ENCODE measurements at places on chromosomes 5 and 9.

DNA sequence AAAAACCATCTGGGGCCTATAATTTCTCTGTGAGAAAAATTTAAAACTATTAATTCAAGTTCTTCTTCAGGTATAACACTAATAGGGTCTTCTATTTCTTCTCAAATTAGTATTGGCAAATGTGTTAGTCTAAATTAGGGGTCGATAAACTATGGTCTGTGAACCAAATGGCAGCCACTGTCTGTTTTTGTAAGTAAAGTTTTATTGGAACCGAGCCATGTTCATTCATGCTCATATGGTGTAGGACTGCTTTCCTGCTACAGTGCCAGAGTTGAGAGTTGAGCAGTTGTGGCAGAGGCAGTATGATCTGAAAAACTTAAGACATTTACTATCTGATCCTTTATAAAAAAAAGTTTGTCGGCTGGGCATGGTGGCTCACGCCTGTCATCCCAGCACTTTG is 29.1 kb downstream of the SEC61B start:
- DNase-seq = no peak

DNA sequence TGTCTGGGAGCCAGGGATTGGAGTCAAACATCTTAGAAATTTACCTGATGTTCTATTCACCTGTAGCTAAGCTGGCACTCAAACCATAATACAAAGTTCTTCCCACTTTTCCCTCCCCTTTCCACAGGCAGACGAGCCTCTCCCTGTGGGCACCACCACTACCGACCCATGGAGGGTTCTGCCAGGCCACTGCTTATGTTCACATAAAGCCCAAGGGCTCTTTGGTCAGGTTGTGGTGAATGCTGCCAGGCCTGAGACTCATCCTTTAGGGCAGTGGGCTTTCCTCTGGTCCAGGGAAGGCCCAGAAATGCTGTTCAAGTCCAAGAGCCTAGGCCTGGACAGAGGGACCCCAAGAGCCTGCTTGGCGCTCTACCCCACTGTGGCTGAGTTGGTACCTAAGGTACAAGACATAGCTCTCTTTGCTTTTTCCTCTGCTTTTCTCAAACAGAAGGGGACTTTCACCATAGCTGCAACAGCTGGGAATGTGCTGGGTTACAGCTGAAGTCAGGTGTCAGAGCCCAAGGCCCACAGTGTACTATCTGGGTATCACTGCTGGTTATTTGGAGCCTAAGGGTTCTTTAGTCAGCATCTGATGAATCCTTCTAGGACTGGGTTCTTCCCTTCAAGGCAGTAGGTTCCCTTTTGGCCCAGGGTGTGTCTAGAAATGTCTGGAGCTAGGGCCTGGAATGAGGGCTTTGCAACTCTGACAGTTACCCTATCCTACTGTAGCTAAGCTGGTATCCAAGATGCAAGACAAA is 620.1 kb downstream of the TLE1 start:
- DNase-seq = no peak

DNA sequence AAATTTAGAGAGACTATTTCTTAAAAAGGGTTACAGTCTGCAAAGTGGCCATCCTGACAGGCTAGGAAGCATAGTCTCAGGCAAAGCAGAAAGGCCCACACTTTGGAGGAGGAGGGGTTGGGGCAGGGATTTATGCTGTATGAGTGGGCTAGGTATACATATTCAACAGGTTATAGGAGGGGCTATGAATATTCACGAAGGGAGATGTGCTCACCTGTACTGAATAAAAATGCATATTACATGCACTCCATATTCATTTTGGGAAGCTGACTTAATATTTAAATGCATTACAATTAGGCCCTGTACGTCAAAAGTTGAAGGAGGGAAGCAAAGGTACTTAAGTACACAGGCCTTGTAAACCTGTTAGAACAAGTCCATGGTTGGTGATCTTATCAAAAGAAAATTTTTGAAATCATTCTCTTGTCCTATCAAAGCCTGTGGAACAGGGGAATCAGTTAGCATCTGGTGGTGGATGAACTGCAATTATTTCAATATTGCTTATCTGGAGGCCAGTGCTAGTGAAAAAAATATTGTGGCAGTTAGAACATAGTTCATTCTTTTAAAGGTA is 1.6 kb downstream of the CENPP start:
- no peak for DNase-seq

DNA sequence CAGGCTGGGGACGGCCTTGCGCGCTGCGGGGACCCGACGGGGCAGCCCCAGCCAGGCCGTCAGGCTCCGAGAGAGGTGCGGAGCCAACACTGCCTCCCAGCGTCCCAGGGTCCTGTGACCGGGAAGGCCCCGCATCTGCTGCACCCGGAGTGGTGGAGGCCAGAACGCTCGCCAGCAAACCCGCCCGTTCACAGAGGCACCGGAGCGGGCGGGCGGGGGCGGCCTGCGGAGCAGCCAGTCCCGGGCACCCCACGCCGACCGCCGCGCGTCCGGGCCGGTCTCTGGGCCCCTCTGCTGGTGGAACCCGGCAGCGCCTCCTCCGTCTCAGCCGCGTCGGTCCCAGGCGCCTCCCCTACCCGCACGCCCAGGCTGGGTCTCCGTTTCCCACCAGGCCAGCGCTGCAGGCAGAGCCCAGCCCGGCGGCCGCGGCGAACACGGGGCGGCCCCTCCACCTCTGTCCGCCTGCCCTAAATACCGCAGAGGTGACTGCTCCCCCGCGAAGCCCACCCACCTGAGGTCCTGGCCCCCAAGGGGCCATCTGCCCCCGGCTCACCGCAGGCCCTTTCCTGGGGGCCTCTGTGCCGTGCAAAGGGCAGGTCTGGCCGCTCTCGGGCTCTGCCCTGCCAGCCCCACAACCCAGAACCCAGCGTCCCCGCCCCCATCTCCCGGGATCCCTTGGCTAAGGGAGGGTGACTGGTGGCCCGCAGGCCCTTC is 15.9 kb downstream of the EXD3 start:
- DNase-seq = peak; percentile 40

GRCh38 chr5:89397096-89397495 is 514.1 kb upstream of the MEF2C start:
- no peak for DNase-seq

- no peak for DNase-seq
Measured at GRCh38 chr9:81575956-81576355, 113.4 kb downstream of the TLE1 start.

- no peak for DNase-seq
Measured at GRCh38 chr5:1336749-1337488, 8.0 kb downstream of the CLPTM1L start.

GRCh38 chr9:89274838-89275237 is 36.2 kb upstream of the CKS2 start:
- no peak for DNase-seq

DNA sequence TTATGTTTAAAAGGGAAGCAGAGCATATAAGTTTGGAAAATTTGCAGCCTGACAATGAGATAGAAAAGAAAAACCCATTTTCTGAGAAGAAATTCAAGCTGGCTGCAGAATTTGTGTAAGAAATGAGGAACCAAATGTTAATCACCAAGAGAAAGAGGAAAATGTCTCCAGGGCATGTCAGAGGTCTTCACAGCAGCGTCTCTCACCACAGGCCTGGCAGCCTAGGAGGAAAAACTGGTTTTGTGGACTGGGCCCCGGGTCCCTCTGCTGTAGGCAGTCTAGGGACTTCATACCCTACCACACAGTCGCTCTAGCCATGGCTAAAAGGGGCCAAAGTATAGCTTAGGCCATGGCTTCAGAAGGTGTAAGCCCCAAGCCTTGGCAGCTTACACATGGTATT is 32.1 kb upstream of the HSD17B4 start:
- no peak for DNase-seq

- no peak for DNase-seq
Measured at GRCh38 chr9:93646640-93647178, 70.3 kb downstream of the PHF2 start.

GRCh38 chr5:156475182-156476157 is 148.5 kb downstream of the SGCD start:
- DNase-seq = no peak

DNA sequence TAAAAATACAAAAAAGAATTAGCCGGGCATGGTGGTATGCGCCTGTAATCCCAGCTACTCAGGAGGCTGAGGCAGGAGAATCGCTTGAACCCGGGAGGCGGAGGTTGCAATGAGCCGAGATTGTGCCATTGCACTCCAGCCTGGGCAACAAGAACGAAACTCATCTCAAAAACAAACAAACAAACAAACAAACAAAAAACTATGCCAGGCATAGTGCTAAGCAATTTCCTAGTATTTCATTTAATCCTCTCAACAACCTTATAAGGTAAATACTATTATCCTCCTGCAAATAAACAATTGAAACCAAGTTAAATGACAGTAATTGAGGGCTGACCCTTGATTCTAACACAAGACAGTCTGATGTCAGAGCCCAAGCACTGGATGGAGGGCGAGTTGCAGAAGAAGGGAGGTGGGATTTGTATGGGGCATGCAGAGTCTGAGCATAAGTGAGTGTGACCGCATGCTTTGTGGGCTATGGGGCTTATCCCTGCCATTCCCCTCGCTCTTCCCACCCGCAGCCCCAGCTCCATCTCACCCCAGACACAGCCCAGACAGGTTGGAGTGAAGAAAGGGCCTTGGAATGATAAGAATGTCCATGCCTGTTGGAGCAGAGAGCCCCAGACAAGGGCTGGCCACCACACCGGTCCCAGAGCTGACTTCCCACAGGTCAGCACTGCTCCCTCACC is 24.3 kb upstream of the RPS14 start:
- DNase-seq = no peak

GRCh38 chr5:135341016-135341666 is 57.9 kb downstream of the MACROH2A1 start:
- no peak for DNase-seq

DNA sequence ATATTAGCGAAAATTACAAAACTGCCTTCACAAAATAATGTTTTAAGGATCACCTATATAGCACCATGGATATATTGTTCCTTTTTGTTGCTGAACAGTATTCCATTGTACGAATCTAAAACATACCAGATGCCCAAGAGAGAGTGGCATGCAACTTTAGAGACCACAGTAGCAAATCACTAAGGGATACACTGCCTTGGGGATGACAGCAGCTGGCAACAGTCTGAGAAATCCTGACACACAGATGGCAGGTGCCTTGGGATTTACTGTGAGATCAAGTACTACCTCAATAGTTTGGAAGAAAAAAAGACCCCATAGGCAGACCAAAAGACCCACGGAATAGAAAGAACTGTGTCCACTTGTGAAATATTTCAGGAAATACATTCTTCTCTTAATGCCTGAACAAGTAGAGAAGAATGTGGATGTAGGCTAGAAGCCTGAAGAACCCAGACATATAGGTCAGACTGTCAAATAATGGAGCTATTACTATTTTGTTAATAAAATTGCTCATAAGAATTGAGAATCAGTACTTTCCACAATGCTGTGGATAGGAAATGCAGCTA is 53.4 kb downstream of the PLPP1 start:
- no peak for DNase-seq

GRCh38 chr5:169221519-169221918 is 79.4 kb downstream of the SLIT3 start:
- DNase-seq = no peak

GRCh38 chr9:96135076-96135752 is 166.8 kb downstream of the HSD17B3 start:
- no peak for DNase-seq

DNA sequence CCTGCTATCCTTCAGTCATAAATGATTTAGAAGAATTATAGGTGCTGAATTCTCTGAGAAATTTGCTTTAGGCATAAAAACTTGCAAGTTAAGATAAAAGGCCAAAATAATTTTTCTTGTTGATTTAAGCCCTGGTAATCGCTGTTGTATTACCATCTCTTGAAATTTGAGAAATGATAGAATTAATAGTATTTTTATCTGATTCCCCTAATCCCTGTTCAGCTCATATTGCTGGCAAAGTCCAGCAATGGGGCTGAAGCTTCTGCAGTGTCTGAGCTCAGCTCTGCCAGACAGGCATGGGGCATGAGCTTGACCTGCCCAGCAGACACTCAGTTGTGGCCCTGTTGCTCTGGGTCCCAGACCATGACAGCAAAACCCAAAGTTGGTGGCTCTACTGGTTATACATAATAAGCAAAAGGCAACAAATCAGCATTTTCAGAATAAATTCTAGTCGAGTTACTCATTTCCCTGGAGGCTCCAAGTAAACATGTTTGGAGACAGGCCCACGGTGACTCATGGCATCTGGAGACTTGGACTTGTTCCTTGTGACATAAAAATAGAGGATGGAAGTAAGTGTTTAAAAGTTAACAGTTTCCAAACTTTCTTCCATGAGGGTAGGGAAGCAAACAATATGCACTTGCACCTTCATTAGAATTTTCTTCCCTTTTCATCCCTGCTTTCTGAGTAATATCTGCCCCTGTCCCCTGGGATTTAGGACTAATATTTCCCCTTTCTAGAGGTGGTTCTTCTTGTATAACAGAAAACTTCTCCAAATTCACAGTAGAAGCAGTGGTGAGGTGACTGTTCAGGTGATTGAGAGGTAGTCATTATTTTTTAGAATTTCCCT is 60.2 kb upstream of the SLC2A8 start:
- no peak for DNase-seq

DNA sequence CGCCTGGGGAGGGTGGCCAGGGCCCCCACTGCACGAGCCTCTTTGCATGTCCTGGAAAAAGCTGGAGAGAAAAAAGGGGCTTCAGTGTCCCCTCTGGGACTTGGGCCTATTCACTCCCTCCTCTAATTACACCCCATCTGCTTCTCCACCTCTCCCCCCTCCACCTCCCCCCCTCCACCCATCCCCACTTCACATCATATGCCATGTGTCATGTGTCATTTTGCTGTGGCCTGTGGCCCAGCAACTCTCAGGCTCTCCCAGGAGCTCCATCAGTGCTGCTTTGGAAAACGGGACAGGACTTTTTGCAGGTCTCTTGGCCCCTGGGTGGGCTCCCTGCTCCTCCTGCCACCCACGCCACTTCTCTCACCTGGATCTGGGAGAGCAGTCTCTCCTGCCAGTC is 68.7 kb downstream of the NTNG2 start:
- DNase-seq = no peak

GRCh38 chr9:103798620-103799019 is 295.5 kb upstream of the SMC2 start:
- no peak for DNase-seq

- no peak for DNase-seq
Measured at GRCh38 chr9:112063151-112063550, 111.9 kb downstream of the SUSD1 start.

DNA sequence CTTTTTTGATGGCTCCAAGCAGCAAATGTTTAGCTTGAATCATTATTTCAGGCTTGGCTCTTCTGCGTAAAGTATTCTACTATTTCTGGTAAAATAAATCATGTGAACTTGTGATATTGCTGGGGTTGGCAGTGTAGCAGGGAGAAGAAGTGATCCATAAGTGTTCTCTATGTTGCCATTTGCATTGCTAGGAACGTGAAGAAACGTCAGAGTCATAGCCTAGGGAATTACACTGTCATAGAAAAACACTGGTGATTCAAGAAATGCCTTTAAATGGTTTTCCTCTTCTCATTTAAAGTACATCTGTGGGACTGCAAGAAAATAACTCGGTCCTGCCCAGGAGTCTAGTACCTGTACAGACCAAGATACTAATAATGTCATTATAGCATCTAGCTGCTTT is 162.3 kb downstream of the PBX3 start:
- no peak for DNase-seq

- no peak for DNase-seq
Measured at GRCh38 chr5:87754009-87754757, 341.5 kb upstream of the CCNH start.

GRCh38 chr9:133050781-133051180 is 11.0 kb upstream of the CEL start:
- DNase-seq = no peak
